Activated CD4-positive, alpha-beta T cell treated with anti-CD3 and anti-CD28 coated beads for 36 hours (primary cell): ENCODE measurements at places on chromosomes 11 and 22.

- peak; percentile 52 for DNase-seq
Measured at GRCh38 chr11:128867277-128867676, at the start of gene KCNJ1. TSS of gene KCNJ1 (minus strand) at chr11:128867296. CDS start at chr11:128840243, 27,053 bp downstream.

- DNase-seq, result no peak
Measured at GRCh38 chr22:23485490-23485889, 94.6 kb downstream of the IGLL1 start.

DNA sequence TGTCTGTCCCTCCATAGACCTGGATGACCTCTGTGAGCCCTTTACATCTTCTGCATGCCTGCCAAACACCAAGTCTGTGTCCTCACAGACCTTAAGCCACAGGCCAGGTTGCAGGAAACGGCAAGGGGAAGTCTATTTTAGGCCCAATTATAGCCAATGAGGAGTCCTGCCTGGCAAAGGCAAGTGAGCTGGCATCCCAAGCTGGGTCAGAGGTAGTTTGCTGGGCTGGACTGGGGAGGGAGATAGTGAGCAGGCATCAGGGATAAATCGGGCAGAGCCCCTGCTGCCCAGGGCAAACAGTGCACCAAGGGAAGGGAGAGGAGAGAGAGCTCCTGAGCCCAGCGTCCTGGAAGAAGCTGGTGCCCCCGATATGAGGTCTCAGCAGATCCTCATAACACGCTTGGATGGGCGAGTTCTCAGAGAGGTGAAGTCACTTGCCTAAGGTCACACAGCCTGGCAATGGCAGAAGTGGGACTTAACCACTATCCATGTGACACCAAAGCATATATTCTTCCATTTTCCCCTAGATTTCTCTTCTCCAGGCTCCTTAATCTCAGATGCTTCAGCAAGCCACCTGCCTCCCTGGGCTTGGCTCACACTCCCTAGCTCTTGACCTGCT is 3.7 kb upstream of the RELT start:
- no peak for DNase-seq

GRCh38 chr11:116712428-116712827 is 60.4 kb downstream of the BUD13 start:
- DNase-seq, result no peak

GRCh38 chr22:43277091-43277490 is 66.1 kb downstream of the SCUBE1 start:
- no peak for DNase-seq

GRCh38 chr22:49899530-49899929 is 18.7 kb downstream of the ALG12 start:
- no peak for DNase-seq

GRCh38 chr22:32395107-32395506 is 16.9 kb downstream of the RTCB start:
- DNase-seq, result no peak

DNA sequence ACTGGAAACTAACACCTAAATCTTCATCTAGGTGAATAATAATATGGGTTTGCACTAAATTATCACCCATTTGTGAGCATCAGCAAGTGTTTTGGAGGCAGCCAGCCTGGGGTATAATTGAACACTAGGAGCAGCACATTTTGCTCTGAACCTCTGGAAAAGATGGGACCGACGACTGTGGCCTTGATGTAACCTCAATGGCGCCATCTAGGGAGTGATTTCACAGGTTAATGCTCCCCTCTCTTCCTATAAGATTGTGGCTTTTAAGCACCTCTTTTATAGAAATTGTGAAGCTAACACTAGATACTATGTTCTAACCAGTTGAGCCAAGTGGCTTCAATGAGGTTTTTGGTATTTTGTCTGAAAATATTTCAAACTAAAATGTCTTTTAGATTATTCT is 203.7 kb downstream of the NELL1 start:
- peak; percentile 8 for DNase-seq

GRCh38 chr11:33735271-33736147 is 714 bp downstream of the CD59 start:
- peak; percentile 63 for DNase-seq

DNA sequence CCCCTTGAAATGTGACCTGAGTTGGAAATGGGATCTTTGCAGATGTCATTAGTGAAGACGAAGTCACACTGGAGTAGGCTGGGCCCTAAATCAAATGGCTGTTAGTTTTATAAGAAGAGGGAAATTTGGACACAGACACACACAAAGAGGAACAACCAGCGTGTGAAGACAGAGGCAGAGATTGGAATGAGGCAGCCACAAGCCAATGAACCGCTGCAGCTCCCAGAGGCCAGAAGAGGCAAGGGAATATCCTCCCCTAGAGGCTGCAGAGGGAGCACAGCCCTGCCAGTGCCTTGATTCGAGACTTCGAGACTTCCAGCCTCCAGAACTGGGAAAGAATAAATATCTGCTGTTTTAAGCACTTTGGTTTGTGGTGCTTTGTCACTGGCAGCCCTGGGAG is 484.5 kb downstream of the MN1 start:
- DNase-seq, result no peak

GRCh38 chr11:70510106-70510505 is 111.8 kb downstream of the CTTN start:
- DNase-seq, result no peak

GRCh38 chr11:106014620-106015019 is 7.4 kb downstream of the MSANTD4 start:
- no peak for DNase-seq

DNA sequence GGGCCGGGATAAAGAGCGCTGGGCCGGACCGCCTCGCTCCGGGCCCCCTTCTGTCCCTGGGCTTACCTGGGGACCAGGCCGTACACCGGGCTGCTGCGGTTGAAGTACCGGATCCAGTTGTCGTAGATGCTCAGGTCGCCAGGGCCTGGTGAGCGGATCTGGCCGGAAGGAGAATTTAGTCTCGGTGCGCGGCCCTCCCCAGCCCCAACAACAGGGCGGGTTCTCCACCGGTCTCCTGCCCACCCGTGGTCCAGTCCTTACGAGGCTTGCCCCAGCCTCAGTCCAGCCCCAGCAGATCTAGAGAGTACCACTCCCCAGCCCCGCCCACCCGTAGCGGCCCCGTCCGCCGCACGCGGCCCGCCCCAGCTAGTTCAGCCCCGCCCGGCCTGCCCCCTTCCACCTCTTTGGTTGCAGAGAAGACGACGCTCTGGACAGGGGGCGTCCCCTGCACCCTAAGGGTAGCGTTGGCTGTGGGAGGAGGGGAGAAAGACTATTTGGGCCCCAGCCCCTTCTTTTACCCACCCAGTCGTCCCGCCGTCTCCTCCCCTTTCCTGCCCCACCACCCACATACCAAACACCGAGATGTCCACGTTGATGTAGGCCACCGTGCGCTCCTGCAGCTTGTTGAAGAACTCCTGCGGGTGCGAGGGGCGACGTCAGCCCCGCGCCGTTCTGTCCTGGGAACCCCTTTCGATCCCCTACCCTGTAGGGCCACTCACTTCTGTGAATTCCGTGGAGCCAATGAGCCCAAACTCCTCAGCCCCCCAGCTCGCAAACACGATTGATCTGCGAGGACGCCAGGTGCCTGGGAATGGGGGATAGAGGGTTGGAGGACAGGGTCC is 6.8 kb downstream of the SAC3D1 start:
- DNase-seq, result peak; percentile 51

DNA sequence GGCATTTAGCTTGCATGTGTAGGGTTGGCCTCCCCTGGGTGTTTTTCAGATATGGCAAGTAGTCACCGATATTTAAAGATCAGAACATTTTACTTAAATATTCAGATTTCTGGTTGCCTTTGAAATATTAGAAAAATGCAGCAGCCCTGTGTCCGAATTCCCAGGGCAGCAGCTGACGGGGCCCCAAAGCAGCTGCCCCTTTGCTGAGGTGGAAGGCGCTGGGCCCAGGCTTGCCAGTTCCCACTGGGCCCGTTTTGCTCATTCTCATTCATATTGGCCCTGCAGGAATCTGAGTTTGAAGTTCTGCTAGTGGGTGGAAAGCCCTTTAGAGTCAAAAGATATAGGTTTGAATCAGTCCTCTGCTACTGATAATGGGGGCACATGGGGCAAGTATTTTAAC is 692.1 kb downstream of the OPCML start:
- no peak for DNase-seq

GRCh38 chr11:71304045-71304444 is 51.7 kb upstream of the SHANK2 start:
- DNase-seq, result no peak

DNA sequence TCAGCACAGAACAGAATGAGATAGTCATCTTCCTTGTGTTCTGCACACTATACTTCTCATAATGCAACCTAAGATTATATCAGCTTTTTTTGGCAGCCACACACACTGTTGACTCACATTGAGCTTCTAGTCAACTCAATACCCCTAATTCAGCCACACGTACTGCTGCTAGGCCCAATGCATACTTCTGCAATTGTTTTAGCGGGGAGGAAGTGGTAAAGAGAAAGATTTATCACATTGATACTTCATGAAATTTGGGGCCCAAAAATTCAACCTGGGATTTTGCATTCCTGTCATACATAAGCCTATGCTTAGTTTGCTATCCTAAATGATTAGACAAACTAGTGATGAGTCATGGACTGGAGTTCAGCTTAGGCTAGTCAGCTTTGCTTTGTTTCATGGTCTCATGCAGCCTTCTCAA is 8.6 kb upstream of the UPB1 start:
- peak; percentile 62 for DNase-seq

DNA sequence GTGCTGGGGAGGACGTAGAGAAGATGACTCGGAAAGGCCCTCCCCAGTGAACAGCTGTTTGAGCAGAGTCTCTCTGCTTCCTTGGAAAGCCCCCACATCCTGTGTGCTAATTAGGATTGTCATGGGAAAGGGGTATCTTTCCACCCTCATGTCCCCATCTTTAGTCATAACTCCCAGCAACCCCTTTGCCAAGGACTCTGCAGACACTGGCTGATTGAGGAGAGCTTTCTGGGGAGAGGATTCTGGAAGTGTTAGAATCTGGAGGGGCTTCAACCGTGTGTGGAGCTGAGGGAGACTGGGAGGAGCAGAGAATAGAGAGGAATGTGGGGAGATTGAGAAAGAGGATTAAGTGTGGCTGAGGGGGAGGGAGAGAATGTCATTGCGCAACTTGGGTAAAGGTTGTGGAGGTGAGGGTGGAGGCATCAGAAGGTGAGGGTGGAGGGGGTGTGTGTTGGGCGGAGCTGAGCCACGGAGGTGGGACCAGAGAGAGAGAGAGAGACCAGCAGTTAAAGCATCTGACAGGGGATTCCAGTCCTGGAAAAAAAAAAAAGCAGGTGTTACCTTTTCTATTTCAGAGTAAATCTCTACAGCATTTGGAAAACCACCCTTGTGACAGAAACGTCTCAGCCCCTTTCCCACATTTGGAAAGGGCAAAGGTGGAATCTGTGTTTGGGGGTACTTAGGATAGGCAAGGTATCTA is 2.2 kb downstream of the DTX4 start:
- no peak for DNase-seq
